ENCODE measurements at places on chromosomes 6 and 20. TPM values are rescaled to one million over a fixed set of nuclear protein-coding genes. Genes with fewer than 3 reads are reported as not detected.

The C20orf144 gene
- not detected for total RNA-seq

The SLC17A2 gene
- not detected for total RNA-seq

DNA sequence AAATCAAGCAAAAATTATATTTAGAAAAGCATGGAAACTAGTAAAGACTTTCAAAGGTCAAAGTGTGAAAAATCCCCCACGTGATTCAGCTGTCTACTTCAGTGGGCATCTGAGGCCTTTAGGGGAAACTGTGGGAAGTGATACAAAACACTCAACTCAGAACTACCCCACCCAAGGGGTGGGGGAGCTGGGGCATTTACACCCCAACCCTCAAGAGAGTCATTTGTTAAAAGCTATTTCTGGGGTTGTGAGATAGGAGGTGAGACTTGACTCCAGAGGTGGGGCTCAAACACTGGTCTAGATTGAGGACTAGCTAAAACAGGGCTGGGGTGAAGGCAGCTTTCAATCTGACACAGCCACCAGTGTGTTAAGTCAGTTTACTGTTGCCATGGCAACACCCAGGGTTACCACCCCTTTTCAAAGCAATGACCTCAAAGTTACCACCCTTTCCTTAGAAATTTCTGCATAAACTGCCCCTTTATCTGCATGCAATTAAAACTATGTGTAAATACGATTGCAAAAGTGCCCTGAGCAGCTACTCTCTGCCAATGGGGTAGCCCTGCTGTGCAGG, 9.9 kb upstream of the GTSF1L start:
- no peak overlapping the region for H3K27ac ChIP-seq
- no peak overlapping the region for H3K4me3 ChIP-seq
- no peaks in the 10 kb centered on the region for H3K27me3 ChIP-seq
- no peak for DNase-seq

- no peak overlapping the region for H3K4me3 ChIP-seq
- no peaks in the 10 kb centered on the region for H3K27me3 ChIP-seq
- peaks cover 13% of the 10 kb centered on the region for H3K4me1 ChIP-seq
- H3K36me3 ChIP-seq, result no peaks in the 10 kb centered on the region
- DNase-seq, result peak; percentile 66
Measured at GRCh38 chr20:50347284-50348063, 156.8 kb downstream of the CEBPB start.

The EYA4 gene
- 1.3 TPM for total RNA-seq

- DNase-seq, result no peak
- no peak overlapping the region for H3K27ac ChIP-seq
- no peaks in the 10 kb centered on the region for H3K4me1 ChIP-seq
Measured at GRCh38 chr20:1563598-1563997, 6.1 kb upstream of the SIRPD start.

DNA sequence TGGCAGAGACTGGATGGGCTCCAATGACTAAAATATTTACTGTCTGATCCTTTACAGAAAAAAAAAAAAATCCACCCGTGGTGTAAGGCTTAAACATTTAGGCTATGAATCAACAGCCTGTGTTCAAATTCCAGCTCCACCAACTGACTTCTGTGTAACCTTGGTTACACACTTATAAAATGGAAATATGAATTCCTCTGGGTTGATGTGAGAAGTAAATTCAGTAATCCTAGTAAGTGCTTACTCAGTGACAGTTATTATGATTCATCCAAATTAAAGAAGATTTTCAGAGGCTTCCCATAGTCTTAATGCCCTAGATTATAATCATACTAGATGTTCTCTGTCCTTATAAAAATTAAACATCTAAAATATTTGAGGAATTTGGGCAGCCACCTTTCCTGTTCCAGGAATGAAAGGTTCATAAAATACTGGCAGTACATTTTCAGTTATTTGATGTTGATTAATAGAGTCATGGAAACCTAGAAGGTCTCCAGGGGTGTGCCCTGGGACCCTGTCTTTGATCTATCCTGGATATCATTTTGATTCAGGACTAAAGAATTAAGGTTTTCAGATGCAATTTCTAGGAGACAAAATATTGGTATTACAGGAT, 180.3 kb upstream of the ZNF217 start:
- no peaks in the 10 kb centered on the region for H3K27me3 ChIP-seq
- DNase-seq, result no peak
- peak overlapping the region; percentile 37 for H3K27ac ChIP-seq

The SLPI gene
- total RNA-seq, result 9.0 TPM

DNA sequence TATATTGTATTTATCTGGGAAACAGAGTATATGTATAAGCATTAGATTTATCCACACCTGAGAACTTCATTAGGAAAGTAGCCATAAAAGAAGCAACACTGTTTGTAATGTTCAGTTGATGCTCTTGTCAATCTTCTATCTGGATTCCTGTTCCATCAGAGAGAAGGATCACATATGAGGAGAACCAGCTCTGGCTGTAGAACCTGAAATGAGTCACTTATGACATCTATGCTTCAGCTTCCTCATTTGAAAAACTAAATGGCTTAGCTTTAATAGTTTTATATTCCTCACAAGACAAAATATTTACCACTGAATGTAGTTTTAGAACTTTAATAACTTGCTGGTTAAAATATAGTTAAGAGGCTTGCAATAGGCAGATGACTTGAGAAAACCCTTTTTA, 144.7 kb downstream of the TASP1 start:
- H3K27me3 ChIP-seq, result no peaks in the 10 kb centered on the region
- no peak overlapping the region for H3K4me3 ChIP-seq
- H3K4me1 ChIP-seq, result peaks cover 7% of the 10 kb centered on the region

GRCh38 chr6:143299253-143300166, 151.0 kb downstream of the ADAT2 start:
- no peaks in the 10 kb centered on the region for H3K4me1 ChIP-seq
- no peak for DNase-seq
- H3K36me3 ChIP-seq, result no peaks in the 10 kb centered on the region
- H3K4me3 ChIP-seq, result no peak overlapping the region
- H3K27ac ChIP-seq, result no peak overlapping the region
- H3K27me3 ChIP-seq, result no peaks in the 10 kb centered on the region

- no peaks in the 10 kb centered on the region for H3K27me3 ChIP-seq
- peaks cover 20% of the 10 kb centered on the region for H3K4me1 ChIP-seq
- H3K27ac ChIP-seq, result peak overlapping the region; percentile 48
- H3K4me3 ChIP-seq, result no peak overlapping the region
- no peaks in the 10 kb centered on the region for H3K36me3 ChIP-seq
- DNase-seq, result no peak
Measured at GRCh38 chr6:132365281-132365907, 35.9 kb downstream of the MOXD1 start.

The SLC32A1 gene
- total RNA-seq, result not detected

DNA sequence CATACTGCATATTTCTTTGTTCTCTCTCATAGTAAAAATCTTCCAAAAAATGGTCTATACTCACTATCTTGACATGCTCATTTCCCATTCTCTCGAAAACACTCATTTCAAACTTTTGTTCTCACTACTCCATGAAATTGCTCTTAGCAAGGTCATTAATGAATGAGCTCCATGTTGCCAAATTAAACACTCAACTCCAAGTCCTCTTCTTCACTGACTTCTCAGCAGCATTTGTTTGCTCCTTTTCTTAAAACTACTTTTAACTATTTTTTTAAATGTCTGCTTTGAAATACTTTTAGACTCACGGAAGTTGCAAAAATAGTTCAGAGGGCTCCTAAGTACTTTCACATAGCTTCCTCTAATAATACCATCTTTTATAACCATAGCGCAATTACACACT, 274.0 kb upstream of the PREP start:
- no peak overlapping the region for H3K27ac ChIP-seq
- no peaks in the 10 kb centered on the region for H3K27me3 ChIP-seq
- no peaks in the 10 kb centered on the region for H3K4me1 ChIP-seq
- H3K4me3 ChIP-seq, result no peak overlapping the region
- H3K36me3 ChIP-seq, result no peaks in the 10 kb centered on the region

The RIMS1 gene
- total RNA-seq, result not detected

- no peak overlapping the region for H3K27ac ChIP-seq
- no peaks in the 10 kb centered on the region for H3K36me3 ChIP-seq
- no peaks in the 10 kb centered on the region for H3K4me1 ChIP-seq
- H3K4me3 ChIP-seq, result no peak overlapping the region
- no peak for DNase-seq
Measured at GRCh38 chr6:135870722-135871121, 19.2 kb downstream of the PDE7B start.

GRCh38 chr6:20058121-20058905, 154.0 kb downstream of the MBOAT1 start:
- no peak overlapping the region for H3K27ac ChIP-seq
- no peaks in the 10 kb centered on the region for H3K27me3 ChIP-seq
- DNase-seq, result no peak
- H3K4me3 ChIP-seq, result no peak overlapping the region
- no peaks in the 10 kb centered on the region for H3K36me3 ChIP-seq

The FRK gene
- 1.1 TPM for total RNA-seq

The SEL1L2 gene
- total RNA-seq, result not detected

GRCh38 chr6:164991573-164991972, 317.8 kb downstream of the C6orf118 start:
- H3K4me1 ChIP-seq, result no peaks in the 10 kb centered on the region
- no peak overlapping the region for H3K4me3 ChIP-seq
- H3K27ac ChIP-seq, result no peak overlapping the region
- no peak for DNase-seq
- no peaks in the 10 kb centered on the region for H3K27me3 ChIP-seq

The ROS1 gene
- total RNA-seq, result not detected

The SNAI1 gene
- 10.5 TPM for total RNA-seq

DNA sequence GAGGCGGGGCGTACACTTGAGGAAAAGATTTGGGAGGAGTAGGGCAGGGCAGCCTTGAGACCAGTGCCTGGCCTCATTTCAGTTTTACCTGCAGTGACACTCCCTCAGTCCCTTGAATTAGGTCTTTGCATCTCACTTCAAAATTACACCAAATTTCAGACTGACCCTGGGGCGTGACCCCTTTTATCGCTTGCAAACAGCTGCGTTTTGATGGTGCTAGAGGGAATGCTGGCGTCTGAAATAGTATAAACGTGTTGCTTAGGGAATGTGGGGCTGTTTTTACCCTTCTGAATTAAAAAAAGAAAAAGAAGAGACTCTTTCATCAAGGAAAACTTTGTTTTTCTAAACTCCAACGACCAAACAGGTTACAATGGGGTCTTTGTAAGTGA, 21.0 kb downstream of the COL9A1 start:
- H3K4me1 ChIP-seq, result peaks cover 14% of the 10 kb centered on the region
- no peaks in the 10 kb centered on the region for H3K36me3 ChIP-seq
- no peak overlapping the region for H3K27ac ChIP-seq

- H3K27me3 ChIP-seq, result no peaks in the 10 kb centered on the region
- no peak overlapping the region for H3K4me3 ChIP-seq
- H3K4me1 ChIP-seq, result no peaks in the 10 kb centered on the region
Measured at GRCh38 chr20:63562461-63563224, 8.7 kb downstream of the FNDC11 start.

DNA sequence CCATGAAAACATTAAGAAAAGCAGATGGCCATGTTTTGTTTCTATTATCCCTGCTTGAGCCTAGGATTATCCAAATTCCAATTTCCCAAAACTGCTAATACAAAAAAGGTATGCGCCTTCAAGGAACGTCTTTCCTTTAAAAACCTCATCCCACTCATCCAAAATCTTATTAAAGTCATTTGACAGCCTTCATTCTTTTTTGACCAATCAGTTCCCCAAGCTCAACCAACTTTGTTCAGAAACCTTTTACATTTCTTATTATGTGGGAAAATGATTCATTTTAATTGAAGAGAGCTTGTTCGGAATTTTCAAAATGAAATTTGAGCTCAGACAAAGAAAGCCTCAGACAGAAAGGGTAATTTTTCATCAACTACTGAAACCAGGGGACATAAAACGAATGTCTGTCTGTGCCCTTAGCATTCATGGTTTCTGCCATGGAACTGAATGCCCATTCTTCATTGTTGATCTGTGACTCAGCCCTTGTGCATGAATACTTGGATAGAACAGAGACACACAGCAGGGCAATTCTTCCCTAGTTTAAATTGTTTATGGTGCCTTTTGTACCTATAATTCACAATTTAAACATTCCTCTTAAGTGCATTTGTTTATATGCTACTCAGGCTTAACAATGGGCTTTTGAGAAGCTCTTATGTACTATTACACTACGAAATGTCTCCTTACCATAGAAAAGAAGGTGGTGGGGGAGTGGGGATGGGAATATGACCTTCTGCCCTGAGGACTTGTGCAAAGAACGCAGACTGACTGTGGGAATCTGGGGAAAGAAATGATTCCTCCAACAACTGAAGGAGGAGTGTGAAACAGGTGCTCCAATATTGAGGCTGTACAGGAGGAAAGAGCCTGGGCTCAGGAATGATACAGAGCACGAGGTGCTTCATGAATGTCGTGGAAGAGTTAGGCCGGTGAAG, 49.8 kb upstream of the ERVFRD-1 start:
- no peak overlapping the region for H3K4me3 ChIP-seq
- H3K36me3 ChIP-seq, result no peaks in the 10 kb centered on the region
- DNase-seq, result no peak
- no peaks in the 10 kb centered on the region for H3K4me1 ChIP-seq

DNA sequence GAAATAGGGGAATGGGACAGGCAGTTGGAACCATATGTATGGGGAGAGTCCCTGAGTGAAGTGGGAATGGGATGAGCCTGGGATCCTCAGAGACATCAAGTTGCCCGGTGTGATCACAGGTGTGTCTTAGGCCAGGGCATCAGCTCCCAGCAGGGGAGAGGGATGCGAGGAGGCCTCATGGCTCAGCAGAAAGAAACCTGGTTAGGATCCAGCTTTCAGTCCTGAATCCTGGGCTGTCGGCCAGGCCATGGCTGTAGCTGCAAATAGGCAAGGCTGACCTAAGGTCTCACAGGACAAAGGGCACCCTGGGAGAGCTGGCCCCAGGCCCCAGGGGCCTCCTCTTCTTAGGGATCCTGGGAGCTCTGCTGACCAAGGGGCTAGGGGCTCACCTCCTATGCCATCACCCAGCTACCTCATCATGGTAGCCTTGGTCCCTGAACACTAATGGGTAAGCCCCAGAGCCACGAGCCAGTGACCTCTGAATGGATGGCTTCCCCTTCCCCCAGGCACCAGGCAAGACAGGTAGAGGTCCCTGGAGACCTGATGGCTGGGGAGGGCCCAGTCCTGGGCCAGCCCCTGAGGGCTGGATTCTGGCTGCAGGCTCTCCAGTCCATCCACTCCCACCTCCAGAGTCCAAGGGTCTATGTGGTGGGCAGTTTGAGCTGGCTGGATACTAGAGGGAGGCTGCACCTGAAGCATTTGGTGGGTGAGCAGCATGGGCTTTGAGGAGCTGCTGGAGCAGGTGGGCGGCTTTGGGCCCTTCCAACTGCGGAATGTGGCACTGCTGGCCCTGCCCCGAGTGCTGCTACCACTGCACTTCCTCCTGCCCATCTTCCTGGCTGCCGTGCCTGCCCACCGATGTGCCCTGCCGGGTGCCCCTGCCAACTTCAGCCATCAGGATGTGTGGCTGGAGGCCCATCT, at the start of gene SLC22A7:
Gene SLC22A7, plus strand, starts transcription at position 617 of the 921 bp plus-strand sequence. Its CDS starts 99 bp downstream, at position 716.
- no peaks in the 10 kb centered on the region for H3K36me3 ChIP-seq
- no peak within 1 kb of the TSS for H3K4me3 ChIP-seq
- no peaks in the 10 kb centered on the region for H3K4me1 ChIP-seq
- DNase-seq, result no peak
- H3K27ac ChIP-seq, result no peak within 1 kb of the TSS

The AKAP12 gene
- total RNA-seq, result 49.7 TPM
